Stimulated activated CD8-positive, alpha-beta memory T cell treated with anti-CD3 and anti-CD28 coated beads, Interleukin-4, amount 100 ng/mL, for 1 hour (primary cell): ENCODE measurements at places on chromosomes 11 and 22.

- DNase-seq, result no peak
Observed at GRCh38 chr11:131943295-131943694, 572.9 kb downstream of the NTM start.

DNA sequence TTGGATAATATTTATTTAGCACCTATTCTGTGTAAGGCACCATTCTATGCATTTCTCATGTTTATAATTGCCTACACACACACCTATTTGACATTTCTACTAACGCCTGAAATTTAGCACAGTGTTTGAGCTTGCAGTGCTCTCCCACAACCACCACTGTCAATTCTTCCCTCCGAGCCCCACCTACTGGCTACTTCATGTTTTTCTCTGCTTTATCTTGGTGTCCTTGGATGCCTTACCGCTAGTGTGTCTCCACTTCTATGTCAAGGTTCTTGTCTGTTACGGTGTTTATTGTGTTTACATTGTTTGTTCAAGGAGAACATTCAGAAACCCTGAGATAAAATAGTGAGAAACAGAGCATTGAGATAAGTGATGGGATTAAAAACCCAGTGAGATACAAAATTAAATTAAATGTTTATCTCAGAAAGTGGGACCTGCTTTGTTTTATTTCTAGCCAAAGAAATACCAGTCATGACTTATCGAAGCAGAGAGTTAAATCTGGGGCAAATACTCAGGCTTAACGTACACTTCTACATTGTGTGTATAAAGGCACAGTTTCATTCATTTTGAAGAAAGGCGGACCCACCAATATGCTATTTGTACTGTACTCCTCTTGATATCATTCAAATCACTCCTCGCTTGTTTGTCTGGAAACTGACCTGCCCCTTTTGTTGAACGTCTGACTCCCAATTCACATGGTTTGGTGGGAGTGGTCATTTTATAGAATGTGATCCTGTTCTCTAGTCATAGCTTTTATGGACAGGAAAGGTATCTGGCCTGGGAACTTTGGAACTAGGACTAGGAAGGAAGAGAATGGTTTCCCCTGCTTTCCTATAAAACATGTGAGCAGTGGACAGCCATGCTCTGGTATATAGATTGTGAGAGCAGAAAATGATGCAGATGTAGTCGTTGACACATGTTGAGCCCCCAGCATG lies 39.2 kb upstream of the SLC36A4 start:
- no peak for DNase-seq

GRCh38 chr22:20002128-20002527 lies 14.5 kb downstream of the ARVCF start:
- no peak for DNase-seq

DNA sequence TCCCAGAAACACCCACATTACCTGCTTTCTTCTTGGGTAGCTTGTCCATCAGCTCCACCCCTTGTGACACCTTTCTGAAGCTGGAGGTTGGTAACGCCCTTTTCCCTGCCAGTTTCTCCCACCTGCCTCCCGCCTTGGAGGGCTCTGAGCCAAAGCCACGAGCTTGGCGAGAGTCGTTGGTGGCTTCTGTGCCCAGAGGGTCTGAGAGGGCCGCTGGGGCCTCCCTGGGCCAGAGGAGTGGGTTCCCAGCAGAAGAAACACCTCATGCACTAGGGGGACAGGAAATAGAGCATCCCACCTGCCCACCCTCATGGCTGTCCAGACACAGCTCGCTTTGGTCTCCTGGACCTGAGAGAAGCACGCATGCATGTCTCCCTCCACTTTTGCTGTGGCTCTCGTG lies 37.9 kb downstream of the B3GAT1 start:
- DNase-seq, result no peak

GRCh38 chr11:108501396-108501795 lies 3.2 kb upstream of the POGLUT3 start:
- no peak for DNase-seq

GRCh38 chr22:32533265-32534111 lies 58.9 kb downstream of the FBXO7 start:
- DNase-seq, result no peak

DNA sequence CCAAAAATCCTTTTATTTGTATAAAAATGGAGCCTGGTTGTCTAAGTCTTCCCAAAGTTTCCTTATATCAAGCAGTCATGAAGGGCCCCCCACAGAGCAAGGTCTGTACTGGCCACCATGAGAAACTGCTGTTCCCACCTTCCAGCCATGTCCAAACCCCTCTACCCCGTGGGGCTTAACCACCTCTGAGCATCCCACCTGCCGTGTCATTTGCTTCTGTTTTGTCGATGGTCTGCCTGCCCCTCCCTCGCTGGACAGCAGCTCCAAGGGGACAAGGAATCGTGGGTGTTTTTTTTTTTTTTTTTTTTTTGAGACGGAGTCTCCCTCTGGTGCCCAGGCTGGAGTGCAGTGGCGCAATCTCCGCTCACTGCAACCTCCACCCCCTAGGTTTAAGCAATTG lies 11.1 kb upstream of the ANO1 start:
- DNase-seq, result no peak

- DNase-seq, result no peak
Observed at GRCh38 chr11:111770581-111771134, 4.5 kb upstream of the PPP2R1B start.

GRCh38 chr11:12451179-12451814 lies 73.9 kb downstream of the PARVA start:
- no peak for DNase-seq

- DNase-seq, result no peak
Observed at GRCh38 chr11:312092-312816, 1.6 kb upstream of the IFITM1 start.

DNA sequence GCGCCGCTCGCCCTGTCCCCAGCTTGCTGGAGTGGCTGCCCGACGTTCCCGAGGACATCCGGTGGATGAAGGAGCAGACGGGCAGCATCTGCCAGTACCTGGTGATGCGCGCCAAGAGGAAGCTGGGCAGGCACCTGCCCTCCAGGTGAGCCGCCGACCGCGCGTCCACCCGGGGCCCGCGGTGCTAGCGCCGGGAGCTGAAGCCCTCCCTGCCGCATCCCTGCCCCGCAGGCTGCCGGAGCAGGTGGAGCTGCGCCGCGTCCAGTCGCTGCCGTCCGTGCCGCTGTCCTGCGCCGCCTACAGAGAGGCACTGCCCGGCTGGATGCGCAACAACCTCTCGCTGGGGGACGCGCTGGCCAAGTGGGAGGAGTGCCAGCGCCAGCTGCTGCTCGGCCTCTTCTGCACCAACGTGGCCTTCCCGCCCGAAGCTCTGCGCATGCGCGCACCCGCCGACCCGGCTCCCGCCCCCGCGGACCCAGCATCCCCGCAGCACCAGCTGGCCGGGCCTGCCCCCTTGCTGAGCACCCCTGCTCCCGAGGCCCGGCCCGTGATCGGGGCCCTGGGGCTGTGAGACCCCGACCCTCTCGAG lies 3.3 kb upstream of the CRACR2B start:
- no peak for DNase-seq
